Fibroblast of skin of left biceps (primary cell): ENCODE measurements at places on chromosomes 11 and 22.
A peak's percentile ranks its signal among the peaks of the same experiment; 100 is the strongest.

- no peak for DNase-seq
Observed at GRCh38 chr11:101717619-101718018, 133.8 kb upstream of the TRPC6 start.

DNA sequence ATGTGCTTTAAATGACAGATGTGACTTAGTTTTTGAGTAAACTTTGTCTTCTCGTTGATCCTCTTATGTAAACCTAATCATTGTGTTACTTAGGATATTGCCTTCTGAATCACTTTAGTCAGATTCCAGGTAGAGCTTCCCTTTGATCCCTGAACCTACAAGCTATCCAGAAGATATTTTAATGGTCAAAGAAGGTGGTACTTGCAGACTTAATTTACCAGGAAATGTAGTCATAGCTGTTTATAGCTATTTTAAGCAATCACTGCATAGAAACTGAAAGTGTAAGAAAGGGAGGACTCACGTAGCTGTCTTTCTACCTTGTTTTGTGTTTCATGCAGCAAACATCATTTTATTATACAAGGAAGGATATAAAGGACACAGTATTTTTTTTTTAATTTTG, 189.5 kb downstream of the DDX10 start:
- no peak for DNase-seq

GRCh38 chr11:19736831-19737230, 24.2 kb downstream of the NAV2 start:
- no peak for DNase-seq

- DNase-seq, result no peak
Observed at GRCh38 chr11:83599066-83599465, 312.9 kb upstream of the CCDC90B start.

GRCh38 chr11:87176044-87176443, 138.3 kb downstream of the TMEM135 start:
- no peak for DNase-seq

GRCh38 chr22:35781898-35782297, 64.2 kb downstream of the APOL5 start:
- no peak for DNase-seq

- no peak for DNase-seq
Observed at GRCh38 chr11:44979543-44980399, 29.1 kb upstream of the TP53I11 start.

- DNase-seq, result no peak
Observed at GRCh38 chr11:74397501-74398243, 561 bp downstream of the PGM2L1 start.

GRCh38 chr11:115256397-115257197, 247.6 kb downstream of the CADM1 start:
- no peak for DNase-seq

DNA sequence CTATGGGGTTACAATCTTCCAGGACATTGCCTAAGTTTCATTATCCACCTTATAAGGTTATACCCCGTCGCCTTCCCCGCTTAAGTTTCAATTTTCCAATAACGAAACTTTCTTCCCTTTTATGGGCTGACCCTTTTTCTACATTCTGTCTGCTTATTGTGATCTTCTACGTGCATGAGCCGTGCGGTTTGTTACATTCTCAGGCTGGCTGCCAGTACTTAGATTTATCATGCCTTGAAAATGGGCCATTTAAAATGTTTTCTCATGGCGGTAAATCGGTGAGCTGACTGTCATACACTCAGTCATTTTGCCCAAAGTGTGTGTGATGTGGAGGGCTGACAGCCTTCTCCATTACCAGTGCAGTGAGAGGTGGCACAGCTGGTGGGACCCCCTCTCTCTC, 23.3 kb downstream of the DGCR6L start:
- DNase-seq, result no peak

DNA sequence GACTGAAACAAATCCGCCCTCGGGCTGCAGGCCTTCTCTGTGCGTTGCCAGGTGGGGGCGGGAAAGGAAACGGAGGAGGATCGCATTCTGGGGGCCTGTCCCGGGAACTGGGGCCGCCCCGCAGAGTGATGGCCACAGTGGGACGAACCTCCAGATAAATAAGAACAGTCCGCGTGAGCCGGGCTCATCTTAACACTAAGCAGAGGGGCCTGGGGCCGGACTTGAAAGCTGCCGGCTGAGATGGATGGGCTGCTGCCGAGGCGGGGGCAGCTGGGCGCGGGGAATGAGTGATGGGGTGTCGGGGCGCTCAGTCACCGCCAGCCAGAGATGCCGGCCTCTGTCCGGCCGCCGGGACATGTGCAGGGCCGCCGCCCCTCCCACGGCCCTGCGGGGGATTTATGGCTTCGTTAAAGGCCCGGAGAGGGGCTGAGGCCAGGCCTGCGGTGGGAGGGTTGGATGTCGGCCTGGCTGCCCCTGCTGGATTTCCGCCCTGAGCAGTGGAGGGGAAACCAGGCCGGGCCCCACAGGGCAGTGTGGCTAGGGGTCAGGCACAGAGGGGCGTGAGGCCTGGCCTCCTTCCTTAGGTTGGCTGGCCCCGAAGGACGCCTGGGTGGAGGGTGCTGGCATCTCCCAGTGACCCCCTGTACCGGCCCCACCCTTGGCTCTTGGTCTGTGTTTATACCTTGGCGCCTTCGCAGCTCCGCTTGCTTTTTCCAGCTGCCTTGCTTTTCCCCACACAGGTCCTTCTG, 45.3 kb upstream of the CD82 start:
- no peak for DNase-seq

- no peak for DNase-seq
Observed at GRCh38 chr11:110728476-110728875, 16.2 kb upstream of the ARHGAP20 start.

- no peak for DNase-seq
Observed at GRCh38 chr11:26027887-26028286, 304.0 kb upstream of the ANO3 start.

DNA sequence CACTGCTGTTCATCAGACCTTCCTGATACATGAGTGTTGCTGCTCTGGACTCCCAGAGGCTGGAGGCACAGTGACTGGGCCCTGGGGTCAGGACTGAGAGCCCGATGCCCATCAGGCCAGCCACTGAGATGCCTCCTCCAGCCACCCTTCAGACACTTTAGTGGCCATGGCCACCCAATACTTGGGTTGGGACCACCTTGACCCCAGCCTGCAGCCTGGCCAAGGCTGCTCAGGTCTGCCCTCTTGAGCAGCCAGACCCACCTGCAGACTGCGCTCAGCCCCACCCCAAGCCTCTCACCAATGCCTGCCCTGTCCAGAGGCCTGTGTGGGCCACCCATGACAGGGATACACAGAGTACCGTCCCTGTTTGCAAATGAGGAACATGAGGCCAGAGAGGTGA, 4.2 kb downstream of the RNF215 start:
- no peak for DNase-seq

DNA sequence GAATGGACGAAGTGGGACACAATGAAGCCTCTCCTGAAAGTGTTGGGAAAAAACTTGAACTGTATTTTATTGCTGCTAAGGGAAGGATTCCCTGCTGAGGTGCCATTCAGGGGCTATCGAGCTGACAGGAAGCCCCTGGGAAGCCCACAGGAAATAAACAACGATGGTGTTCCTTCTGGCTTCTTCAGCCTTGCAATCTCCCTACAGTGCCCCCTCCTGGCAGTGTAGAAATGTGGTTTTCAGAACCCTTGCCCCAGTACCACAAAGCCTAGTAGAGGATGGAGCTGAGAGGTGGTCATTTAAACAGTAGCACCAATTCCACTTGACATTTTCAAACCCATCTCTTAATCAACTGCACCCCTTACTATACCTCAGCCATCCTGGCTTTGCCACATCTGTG, 676.7 kb upstream of the ARHGAP42 start:
- DNase-seq, result no peak

DNA sequence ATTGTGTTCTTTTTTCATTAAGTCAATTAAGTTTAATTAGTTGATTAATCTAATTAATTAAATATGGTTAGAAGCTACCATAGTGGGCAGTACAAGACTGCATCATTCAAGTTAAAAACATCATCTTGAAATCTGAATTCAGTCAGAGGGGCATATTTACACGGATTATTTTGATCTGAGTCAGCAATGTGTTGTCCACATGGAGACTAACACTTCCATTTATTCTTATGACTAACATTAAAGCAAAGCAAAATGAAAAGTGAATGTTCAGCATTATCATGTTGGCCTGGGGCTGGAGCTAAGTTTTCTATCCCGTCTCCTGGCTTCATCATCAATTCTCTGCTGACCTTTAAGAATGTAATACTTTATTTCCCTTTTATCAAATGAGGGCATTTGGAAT, 17.3 kb downstream of the FLI1 start:
- peak; percentile 60 for DNase-seq

DNA sequence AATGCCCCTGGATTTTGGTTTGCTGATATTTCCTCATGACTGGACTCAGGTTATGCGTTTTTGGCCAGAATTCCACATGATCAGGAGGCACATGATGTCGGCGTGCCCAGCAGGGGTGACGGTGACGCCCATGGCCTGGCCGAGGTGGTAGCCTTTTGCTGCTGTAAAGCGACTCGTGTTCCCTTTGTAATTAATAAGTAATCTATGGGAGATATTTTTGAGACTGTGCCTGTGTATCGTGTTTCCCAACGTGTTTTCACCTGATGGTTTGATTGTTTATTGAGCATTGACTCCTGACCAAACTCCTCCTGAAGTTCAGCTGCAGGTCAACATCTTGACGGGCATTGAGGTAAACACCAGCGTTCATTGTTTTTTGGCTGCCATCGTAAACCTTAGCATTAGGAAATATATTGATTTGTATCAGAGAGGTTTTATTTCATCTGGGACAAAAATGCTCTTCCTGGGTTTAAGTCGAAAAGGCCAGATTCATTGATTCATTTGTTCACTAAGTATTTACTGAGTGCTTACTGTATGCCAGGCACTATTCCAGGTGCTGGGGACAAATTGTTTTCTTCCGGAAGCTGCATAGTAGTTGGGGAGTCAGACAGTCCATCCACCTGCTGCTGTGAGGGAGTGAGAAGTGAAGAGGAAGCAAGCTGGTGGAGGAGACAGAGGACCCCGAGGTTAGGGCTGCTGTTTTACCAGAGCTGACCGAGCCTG, 23.6 kb downstream of the DCPS start:
- DNase-seq, result no peak

GRCh38 chr11:82843057-82843795, 57.0 kb downstream of the PRCP start:
- no peak for DNase-seq

DNA sequence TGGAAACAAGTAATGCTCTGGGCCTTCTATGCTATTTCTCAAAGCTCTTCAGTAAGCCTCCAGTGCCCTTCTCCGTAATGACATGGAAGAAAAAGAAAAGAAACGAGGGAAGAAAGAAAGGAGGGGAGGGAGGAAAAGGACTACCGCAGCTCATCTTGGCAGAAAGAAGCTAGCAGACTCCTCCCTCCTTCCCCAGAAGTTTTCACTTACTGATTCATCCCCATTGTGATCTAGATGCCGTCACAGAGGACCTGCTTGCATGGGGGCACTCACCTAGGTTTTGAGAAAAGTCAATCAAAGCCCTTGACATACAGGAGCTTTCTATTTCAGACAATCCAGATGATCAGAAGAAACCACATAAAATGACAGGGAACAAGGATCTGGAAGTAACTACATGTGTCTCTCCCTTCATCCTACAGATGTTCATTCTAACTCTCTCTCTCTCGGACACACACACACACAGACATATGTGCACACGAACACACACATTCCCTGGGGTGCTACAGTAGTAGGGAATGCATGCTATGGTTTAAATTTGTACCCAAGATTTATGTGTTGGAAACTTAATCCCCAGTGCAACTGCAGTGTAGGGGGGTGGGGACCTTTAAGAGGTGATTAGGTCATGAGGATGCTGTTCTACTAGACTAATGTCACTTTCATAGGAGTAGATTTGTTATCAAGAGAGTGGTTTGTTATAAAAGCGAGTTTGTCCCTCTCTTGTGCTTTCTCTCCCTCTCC, 37.6 kb upstream of the RCN1 start:
- DNase-seq, result no peak

DNA sequence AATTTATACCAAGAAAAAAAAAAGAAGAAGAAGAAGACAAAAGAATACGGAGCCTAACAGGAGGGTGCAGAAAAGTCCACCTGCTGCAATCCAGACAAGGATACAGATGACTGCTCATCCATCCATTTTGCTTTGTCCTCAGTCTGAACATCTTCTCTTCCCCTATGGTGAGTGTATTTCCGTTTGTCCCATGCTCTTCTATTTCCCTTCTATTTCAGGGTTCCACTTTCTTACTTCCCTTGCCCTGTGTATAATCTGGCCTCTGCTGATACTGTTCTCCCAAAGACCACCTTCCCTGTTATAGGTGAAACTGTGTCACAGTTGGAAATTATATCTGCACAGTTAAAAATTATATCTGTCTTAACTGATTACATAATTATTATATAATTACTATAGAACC, 48.7 kb upstream of the USP47 start:
- DNase-seq, result no peak

DNA sequence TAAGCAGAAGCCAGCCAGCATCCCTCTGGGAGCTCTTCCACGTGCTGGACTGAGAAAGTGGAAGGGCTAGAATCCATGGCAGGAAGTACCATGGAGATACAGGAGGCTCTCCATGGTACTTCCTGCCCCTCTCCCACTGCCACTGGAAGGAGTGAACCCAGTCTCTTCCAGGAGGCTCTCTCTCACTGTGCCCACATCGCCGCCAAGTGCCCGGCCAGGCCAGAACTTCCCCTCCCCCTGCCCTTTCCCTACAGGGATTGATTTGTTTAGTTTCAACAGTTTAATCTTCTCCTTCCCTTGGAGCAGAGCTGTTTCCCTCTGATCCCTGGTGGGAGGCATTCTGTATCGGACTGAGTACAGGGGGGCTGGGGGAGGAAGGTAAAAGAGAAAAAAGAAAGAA, 133.6 kb downstream of the DSCAML1 start:
- no peak for DNase-seq

GRCh38 chr22:36164621-36165020, 4.1 kb upstream of the APOL3 start:
- DNase-seq, result no peak

- no peak for DNase-seq
Observed at GRCh38 chr11:67276781-67277230, 10.5 kb downstream of the GRK2 start.

DNA sequence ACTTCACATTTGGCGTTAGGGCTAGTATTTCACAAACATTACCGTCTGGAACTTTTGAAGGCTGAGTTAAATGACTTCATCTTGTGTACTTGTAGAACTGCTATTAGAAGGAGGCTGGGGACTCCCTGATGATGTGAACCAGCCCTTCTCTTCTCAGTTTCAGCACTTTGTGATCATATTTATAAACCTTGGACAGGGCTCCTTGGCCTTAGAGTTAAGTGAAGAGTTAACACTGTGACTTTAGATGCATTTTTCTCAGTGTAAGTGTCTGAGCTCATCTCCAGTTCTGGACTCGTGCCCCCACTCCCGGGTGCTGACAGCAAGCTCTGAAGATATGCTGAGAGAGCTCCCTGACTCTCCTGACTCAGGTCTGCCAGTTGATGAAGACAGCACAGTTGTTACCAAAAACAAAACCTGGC, 8.4 kb downstream of the MIAT start:
- no peak for DNase-seq
